ENCODE measurements at places on chromosomes 3 and 15.

GRCh38 chr3:139127101-139127500, 82.4 kb upstream of the PRR23C start:
- no peak for DNase-seq

- no peak for DNase-seq
These were observed 71.8 kb downstream of the FNDC3B start for GRCh38 chr3:172111163-172111562.

DNA sequence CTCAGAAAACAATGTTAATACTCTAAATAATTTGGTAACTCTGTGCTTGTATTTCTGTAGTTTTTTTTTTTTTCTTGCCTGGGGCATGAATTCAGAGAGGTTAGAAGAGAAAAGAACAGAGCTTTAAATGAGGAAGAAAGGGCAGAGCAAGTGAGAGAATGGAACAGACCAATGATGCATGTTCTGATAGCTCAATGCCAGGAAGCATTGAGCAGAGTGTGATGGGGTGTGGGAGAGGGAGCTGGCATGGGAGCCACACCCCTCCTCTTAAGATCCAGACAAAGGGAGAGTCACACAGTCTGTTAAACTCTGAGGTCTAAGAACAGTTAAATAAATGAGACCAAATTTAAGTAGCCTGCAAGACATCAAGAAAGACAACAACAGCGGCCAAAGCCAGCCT, 538.6 kb downstream of the TUSC7 start:
- no peak for DNase-seq

- no peak for DNase-seq
These were observed 48.7 kb downstream of the TRAK1 start for GRCh38 chr3:42139621-42140453.

DNA sequence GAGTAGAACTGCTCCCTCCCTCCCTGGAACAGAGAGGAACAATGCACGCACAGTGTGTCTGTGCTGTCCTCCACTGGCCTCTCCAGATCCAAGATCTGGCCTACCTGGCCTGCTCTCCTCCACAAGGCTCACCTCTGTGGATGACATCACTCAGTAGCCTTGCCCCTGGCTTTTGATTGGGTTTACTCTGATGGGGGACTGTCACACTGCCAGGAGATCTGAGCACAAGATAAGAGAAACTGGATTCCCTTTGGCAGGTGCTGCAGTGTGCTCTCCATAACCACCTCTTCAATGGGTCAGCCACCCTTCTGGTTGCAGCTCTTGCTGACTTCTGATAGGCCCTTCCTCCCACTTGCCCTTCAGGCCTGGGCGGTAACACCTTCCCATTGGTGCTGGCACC, 22.6 kb upstream of the ANO10 start:
- no peak for DNase-seq

DNA sequence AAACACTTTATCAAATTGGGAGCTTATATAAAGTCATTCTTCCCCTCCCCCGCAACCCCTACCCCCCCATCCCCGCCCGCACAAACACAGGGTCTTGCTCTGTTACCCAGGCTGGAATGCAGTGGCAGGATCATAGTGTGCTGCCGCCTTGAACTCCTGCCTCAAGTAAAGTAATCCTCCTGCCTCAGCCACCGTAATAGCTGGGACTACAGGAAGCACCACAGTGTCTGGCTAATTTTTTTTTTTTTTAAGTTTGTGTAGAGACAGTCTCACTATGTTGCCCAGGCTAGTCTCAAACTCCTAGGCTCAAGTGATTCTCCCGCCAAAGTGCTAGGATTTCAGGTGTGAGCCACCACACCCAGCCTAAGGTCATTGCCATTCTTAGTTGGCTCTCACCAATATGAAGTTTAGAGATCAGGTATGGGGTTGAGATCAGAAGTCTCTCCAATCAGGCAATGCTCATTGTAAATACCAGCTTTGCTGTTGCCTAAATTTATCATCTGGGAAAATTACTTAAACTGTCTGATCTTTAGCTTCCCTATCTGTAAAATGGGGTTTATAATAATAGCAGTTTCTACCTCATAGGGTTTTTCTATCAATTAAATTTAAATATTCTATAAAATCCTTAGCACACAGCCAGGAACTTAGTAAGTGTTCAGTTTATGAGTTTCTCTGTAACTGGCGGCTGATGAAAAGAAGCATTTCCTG, 60.3 kb downstream of the TGFBR2 start:
- DNase-seq: no peak

DNA sequence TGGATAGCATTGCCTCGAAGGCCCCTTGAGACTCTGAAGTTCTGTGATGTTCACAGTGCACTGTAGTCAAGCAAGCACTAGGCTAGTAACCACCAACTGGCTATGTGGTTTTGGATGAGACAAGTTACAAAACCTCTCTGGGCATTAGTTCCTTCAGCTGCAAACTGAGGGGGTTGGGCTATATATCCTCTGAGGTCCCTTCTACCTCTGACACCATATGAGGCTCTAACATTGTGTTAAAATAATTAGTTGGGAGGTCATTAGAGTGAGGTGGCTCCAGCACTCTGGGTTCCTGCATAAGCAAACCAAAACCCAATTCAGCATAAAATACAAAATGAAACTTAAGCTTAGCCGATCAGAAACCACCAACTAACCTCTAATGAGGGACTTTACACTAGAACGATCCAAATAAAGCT, 209.5 kb upstream of the LRRN1 start:
- no peak for DNase-seq

DNA sequence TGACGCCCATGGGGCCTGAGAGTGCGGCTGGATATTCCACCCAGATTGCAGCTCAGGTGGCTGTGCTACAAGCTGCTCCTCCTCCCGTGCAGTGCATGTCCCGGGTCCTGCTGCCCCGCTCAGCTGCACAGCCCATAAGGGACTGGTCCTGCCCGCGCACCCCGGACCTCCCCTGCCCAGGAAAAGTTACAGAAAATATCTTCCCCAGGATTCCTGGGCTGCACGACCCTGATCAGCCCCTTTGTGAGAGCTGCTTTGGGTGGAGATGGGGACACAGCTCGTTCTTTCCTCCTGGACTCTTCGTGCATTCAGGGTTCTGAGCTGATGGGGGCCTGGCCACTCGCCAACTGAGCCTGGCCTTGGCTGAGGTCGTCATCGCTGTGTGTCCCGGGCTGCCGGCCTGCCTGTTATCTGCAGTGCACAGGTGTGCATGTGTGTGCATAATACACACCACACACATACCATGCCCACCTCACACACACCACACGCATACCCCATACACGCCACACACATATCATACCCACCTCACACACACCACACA, 28.8 kb downstream of the APBA2 start:
- DNase-seq: no peak

DNA sequence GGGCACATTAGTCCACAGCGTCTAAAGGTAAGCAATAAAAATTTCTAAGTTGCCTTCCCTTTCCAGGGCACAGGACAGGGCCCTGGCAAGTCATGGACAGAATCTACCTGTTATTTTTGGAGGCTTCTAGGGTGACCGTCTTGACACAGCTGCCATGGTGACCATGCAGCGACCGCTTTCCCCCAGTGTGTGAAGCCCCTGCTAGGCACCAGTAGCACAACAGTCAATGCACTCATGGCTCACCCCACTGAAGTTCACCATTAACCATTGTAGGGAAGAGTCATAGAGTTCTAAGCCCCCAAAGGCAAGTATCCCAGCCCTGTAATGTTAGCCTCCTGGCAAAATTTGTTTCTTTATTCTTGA, 43.8 kb upstream of the SLCO2A1 start:
- DNase-seq: no peak

- DNase-seq: no peak
These were observed 20.8 kb downstream of the FEM1B start for GRCh38 chr15:68298336-68298735.

DNA sequence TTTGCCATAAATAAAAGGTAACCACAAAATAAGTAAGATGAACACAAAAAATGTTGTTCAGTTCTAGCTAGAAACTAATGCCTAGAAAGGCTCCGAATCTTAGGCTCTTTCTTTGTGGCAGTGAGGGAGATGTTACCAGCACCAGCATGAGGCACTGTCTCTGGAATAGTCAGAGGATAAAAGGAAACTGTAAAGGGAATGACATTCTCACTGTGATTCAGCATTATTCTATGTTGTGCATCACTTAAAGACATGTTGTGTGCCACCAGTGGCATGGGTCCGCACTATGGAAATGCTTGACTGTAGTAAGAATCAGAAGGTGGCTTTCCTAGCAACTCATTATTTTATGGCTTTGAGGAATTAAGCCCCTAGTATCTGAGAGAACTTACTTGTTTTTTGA, 70.8 kb downstream of the SEC22A start:
- DNase-seq: no peak

DNA sequence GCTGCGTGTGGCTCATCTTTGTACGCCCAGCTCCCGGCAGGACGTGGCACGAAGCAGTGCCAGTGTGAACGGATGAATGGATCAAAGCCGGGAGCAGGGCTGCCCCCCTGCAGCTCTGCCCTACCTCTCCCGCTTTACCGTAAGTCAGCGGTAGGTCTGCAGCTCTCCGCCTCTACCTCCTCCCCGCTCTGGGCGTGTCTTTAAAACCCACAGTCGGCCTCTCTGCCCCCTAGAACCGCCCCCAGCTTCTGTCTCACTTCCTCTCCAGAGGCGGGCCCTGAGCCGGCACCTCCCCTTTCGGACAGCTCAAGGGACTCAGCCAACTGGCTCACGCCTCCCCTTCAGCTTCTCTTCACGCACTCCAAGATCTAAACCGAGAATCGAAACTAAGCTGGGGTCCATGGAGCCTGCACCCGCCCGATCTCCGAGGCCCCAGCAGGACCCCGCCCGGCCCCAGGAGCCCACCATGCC, at the start of gene PML:
PML (plus strand) TSS at position 304 of the 471 bp plus-strand sequence; CDS start at position 401, 97 bp downstream.
- peak; percentile 94 for DNase-seq

- no peak for DNase-seq
These were observed 143.3 kb downstream of the HCN4 start for GRCh38 chr15:73225358-73226015.

DNA sequence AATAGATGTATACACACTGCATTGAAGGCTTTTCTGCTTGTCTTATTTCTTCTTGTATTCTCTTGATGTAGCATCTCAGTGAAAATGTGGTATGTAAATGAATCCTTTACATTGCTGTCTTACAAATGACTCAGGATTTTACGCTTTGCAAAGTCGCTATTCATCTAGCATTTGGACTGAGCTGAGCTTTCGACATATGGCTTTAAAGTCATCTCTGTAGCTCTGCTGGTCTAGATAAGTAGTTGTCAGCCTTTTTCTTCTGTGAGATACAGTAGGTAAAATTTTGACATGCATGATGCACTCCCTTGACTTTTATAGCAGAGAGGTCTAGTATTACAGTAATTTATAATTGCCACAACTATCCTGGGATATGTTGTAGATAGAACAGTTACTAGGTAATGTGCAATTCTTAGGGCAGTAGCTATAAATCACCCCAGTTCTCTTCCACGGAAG, 16.8 kb downstream of the MEF2A start:
- no peak for DNase-seq

- no peak for DNase-seq
These were observed 142.8 kb upstream of the TOPAZ1 start for GRCh38 chr3:44098656-44099415.

DNA sequence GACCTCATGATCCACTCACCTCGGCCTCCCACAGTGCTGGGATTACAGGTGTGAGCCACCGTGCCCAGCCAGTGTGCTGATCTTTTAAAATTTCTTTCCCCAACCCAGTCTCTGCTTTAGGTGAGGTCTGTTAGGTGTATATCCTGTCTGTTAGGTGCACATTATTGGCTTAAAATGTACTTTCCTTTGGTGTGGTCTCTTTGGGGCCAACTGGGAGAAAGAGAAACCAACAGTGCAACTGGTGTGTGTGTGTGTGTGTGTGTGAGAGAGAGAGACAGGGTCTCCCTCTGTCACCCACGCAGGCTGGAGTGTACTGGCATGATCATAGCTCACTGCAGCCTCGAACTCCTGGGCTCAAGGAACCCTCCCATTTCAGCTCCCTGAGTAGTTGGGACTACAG, 50.3 kb upstream of the GNB5 start:
- no peak for DNase-seq

GRCh38 chr3:52270252-52270754, 8.1 kb downstream of the WDR82 start:
- DNase-seq: no peak

DNA sequence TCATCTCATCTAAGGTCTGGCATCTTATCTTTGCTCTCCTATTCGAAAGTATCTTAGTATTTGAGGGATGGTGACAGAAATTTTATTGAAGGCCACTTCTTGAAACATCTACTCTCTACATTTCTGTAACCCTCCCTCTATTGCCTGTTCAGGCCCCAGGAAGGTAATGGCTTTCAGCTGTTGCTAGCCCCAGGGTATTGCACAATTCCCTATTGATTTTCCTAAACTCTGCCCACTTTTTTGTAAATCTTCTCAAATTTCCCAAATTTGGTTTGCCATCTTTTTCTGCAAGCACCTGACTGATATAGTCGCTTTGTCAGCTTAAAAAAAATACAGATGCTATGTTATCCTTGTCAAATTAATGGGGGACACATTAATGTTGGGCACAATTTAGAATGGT, 242.1 kb downstream of the RAP2B start:
- DNase-seq: no peak

- no peak for DNase-seq
These were observed 58.9 kb upstream of the EPHA6 start for GRCh38 chr3:96755519-96755918.

DNA sequence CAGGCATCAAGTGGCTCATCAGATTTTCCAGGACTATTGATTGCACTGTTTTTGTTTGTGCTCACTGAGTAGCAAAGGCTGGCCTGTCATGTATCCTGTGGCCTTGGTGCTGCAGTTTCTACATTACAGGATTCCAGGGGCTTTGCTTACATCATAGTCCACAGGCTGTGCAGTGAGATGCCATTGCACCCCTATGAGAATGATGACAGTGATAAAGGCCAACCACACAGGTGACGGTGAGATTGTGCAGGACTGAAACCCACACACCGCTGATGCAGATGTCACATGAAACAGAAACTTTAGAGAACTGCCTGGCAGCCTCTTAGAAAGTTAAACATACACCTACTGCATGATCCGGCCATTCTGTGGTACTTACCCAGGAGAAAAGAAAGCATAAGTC, 195.0 kb upstream of the UBE3A start:
- no peak for DNase-seq

DNA sequence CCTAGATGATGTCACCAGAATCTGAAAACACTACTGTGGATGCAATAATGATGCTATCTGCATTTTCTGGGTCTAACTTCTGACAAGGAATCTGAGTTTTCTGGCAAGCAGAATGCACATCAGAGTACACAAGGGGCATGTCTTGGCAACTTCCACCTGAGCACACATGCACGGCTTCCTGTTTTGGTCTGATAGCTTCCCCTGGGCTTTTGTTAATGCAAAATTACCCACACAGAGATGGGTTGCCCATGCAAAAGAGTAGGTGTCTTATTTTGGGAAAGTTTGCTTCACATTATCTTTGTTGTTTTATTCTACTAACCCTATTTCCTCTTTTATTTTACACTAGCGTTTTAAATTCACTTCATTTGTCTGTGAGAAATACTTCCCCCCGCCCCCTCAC, 74.2 kb upstream of the SATB1 start:
- no peak for DNase-seq

DNA sequence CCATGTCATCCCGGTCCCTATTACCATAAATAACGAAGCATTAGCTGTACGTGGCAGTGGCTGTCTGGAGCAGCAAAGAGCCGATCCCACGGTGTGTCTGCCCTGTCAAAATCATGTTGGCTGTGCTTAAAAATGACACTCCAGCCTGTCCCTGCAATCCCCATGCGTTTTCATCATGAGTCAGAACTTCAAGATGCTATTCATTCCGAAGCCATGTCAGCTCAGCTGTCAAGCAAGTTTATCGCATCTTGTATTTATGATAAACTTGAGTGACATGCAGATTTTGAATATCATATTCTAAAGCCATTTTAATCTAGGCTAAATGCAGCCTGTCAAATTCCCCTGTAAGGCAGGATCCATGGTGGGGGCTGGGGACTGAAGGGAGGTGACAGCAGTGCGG, 152.4 kb downstream of the TJP1 start:
- no peak for DNase-seq
